NCI-H2081 treated with DMSO at 0.1 percent for 48 hours (cell line): ENCODE measurements at places on chromosomes 7 and 10.

- DNase-seq: no peak
Observed at GRCh38 chr7:46934198-46934825, 647.6 kb downstream of the TNS3 start.

- no peak for DNase-seq
Observed at GRCh38 chr7:137664846-137665245, 181.9 kb downstream of the DGKI start.

DNA sequence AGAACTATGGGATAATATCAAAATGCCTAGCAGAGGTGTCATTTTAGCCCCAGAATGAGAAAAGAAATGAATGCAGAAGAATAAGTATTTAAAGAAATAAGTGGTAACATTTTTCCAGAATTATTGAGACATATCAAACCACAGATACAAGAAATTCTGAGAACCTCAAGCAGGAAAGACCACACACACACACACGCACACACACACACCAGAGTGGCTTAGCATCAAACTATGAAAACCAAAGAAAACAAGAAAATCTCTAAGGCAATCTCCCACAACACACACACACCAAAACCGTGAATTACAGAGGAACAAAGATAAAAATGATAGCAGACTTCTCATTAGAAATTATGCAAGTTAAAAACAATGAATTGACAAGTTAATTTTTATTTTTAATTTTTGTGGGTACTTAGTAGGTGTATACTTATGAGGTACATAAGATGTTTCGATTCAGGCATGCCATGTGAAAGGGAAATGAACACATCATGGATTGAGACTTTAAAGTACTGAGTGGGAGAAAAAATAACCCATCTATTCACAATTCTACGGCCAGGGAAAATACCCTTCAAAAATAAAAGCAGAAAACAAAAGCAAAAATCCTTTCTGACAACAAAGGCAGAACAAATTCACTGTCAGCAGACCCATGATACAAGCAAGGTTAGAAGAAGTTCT lies 14.6 kb downstream of the PPIF start:
- DNase-seq: no peak

DNA sequence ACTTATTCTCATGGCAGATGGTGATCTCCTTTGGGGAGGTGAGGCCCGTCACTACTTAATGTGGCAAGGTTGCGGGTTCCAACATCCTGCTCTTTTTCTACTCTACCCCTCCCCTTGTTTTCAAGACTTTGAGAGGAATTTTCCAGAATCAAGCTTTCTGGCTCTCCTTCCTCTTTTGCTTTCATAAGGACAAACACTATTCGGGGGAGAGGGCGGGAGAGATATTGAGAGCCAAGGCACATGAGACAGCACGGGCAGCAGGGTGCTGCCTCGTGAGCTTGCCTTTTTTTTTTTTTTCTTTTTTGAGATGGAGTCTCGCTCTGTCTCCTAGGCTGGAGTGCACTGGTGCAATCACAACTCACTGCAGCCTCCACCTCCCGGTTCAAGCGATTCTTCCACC lies 6.9 kb upstream of the PFKFB3 start:
- DNase-seq: no peak

DNA sequence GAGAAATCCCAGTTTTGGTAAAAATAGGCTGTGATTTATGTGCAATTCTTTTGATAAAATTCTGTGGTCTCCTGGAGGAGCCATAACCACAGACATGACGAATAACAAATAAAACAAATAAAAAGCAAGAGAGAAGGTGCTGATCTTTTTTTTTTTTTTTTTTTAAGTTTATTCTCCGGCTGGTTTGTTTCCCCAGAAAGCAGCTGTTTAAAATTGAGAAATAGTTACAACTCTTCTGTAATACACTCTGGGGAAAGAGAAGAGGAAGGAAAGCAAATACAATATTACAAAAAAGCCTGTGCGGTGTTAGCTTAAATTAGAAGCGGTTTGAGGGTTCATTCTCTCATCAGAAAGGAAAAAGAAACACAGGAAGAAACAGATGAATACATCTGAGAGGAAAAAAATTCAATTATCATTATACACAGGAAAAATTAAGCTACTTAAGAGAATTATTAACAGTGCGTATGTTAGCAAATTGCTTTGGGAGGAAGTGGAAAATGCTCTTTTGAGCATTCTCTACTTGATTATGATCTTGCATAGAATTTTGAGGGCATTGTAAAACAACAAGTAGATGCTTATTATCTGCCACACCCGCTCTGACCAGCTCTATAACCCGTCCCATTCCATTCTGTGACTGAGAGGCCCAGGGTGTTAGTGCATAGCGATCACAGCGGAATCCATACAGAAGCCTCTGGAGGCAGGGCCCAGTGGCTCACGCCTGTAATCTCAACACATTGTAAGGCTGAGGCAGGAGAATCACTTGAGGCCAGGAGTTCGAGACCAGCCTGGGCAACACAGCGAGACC lies 40.6 kb upstream of the WAC start:
- no peak for DNase-seq

DNA sequence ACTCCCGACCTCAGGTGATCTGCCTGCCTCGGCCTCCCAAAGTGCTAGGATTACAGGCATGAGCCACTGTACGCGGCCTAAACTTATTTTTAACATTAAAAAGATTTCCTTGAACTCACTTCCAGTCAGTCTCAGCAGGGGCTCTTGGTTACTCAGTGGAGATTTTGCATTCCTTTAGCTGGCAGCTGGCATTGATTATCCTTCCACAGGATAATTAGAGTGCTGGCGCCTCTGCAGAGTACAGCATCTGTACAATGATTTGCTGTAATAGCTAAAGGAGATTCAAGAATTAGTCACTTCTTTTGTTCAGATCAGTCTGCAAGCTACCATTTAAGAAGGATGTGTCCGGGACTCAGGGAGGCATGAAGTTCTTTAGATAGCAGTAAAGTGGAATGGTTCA lies 125.0 kb upstream of the NPY start:
- no peak for DNase-seq

DNA sequence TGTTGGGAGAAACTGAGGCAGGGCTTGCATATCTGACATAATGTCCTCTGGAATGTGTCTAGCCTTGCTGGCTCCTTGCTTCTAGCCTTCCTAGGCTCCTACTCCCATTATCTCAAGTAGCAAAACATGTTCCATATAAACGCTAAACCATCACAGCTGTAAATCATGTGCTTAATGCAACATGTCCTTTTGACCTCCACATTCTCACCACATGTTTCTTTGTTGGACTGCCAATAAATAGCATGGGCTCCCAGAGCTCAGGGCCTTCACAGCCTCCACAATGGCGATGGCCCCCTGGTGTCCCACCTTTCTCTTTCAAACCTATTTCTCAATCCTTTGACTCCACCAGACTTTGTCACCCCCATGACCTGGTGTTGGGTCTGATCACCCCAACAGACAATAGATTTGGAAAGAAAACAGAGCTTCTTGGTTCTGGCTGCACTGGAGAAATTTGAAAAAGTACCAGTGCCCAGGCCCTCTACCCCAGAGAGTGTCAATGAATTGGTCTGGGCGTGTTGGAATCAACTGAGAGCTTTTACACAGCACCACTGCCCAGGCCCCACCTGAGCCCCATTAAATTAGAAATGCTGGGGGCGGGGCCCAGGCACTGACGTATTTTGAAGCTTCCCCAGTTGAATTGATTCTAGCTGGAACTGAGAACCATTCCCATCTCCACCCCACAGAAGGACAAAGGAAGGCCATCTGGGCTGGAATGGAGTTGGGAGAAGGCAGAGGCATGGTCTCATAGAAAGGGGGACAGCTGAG lies 41.3 kb upstream of the GGCT start:
- no peak for DNase-seq
